ENCODE measurements at places on chromosomes 4 and X.

DNA sequence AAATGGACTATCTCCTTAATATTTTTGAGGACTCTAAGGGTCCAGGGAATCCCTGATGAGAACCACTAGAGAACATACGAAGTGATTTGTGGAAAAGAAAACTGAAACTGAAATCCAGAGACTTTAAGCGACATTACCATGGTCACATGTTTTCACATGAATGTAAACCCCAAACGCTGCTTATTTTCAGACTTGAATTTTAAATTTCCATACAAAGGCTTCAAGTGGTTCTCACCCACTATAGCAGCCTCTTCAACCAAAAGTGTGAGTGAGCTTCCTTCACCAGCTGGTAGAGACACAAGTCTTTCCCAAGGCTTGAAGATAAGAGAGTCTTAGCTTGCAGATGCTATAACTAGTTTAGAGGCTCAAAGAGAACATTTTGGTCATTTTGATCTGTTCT is 232.7 kb downstream of the MGST2 start:
- DNase-seq: no peak

DNA sequence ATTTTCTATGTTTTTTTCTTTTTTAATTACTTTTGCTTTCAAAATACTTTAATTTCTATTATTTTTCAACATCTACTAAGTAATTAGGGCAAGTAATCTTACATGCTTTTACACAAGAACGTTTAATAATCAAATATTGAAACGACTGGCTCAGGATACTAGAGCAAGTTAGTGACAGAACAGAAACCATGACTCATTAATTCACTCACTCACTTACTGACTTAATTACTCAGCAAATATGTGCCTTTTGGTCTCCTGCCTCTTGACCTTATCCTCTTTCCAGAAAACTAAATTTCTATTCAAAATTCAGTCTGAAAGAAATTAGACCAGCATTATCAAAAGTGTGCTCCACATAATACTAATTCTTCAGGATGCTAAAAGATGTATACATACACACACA is 314.9 kb upstream of the TEX13C start:
- no peak for DNase-seq

GRCh38 chr4:105588252-105588651 is 35.8 kb downstream of the ARHGEF38 start:
- no peak for DNase-seq

DNA sequence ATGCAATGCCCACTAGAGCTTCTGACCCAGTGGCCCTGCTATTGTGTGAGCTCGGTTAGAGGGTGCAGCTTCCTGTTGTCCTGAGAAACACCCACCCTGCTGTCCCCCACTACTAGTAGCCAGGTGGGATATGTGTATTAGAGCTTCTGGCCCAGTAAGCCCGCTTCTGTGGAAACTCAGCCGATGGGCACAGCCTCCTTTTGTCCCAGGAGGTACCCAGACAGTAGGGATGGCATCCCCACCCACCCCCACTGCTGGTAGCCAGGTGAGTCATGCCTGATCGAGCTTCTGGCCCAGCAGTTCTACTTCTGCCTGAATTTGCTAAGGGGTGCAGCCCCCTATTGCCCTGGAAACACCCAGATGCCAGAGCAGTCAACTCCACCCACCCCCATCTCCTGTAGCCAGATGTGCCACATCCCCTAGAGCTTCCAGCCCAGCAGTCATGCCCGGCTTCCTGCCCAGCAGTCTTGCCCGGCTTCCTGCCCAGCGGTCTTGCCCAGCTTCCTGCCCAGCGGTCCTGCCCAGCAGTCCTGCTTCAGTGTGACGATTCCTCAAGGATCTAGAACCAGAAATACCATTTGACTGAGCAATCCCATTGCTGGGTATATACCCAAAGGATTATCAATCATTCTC is 162.7 kb upstream of the KLF8 start:
- no peak for DNase-seq

- no peak for DNase-seq
Observed at GRCh38 chr4:3524349-3524748, 7.9 kb downstream of the LRPAP1 start.

DNA sequence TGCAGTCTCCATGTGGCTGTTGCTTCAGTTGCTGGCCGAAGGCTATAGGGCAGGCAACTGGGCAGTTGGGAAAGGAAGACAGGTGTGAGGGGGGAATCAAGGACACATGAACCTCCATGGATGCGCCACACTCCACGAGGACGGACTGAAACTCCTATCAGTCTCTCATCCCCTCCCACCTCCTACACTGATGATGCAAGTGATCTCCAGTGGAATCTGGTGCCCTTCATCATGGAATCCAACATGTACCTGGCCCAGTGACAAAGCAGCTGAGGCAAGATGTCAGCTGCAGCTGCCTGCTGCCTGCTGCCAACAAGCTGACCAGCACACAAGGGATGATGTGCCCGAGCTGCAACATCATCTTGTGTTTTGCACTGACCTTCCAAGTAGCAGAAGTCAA is 26.0 kb upstream of the MGST2 start:
- no peak for DNase-seq

DNA sequence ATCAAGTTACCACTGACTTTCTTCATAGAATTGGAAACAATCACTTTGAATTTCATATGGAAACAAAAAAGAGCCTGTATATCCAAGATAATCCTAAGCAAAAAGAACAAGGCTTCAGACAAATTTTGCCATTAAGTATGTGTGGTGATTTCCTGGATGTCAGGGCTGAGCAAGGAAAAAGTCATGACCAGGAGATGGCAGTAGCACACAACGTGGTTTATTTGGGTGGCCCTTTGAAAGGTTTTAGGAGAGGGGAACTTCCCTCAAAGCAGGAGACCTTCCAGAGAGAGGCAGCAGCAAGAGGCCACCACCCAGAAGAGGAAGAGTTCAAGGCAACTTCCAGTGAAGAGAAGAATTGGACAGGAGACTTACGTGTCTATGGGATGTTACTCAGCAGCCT is 18.1 kb upstream of the ZXDB start:
- no peak for DNase-seq

- DNase-seq: no peak
Observed at GRCh38 chrX:39756086-39756883, 341.5 kb downstream of the BCOR start.

- DNase-seq: no peak
Observed at GRCh38 chrX:50747471-50747900, 66.5 kb downstream of the SHROOM4 start.

DNA sequence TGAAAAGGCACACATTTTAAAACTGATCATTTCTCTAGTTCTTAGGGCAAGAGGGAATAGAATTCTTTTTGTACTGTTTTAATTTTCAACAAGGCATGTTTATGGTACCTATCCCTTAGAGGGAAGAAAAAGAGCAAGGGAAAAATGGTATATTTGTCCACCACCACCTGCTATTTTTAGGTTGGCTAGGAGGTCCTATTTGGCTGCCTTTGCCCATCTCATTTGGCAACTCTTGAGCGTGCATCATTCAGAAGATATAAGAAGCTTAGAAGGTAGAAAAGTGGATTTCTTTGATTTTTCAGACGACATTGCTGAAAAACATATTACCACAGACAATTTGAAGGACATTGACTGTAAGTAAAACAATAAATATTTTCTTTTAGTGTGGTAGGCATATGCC is 69.0 kb downstream of the DCK start:
- DNase-seq: no peak

GRCh38 chr4:36128689-36129088 is 115.6 kb downstream of the ARAP2 start:
- DNase-seq: no peak

GRCh38 chr4:38062088-38062775 is 102.0 kb downstream of the PTTG2 start:
- DNase-seq: no peak

GRCh38 chr4:174089711-174090110 is 193.8 kb downstream of the FBXO8 start:
- no peak for DNase-seq

GRCh38 chr4:71210823-71211222 is 128.0 kb upstream of the SLC4A4 start:
- DNase-seq: no peak

DNA sequence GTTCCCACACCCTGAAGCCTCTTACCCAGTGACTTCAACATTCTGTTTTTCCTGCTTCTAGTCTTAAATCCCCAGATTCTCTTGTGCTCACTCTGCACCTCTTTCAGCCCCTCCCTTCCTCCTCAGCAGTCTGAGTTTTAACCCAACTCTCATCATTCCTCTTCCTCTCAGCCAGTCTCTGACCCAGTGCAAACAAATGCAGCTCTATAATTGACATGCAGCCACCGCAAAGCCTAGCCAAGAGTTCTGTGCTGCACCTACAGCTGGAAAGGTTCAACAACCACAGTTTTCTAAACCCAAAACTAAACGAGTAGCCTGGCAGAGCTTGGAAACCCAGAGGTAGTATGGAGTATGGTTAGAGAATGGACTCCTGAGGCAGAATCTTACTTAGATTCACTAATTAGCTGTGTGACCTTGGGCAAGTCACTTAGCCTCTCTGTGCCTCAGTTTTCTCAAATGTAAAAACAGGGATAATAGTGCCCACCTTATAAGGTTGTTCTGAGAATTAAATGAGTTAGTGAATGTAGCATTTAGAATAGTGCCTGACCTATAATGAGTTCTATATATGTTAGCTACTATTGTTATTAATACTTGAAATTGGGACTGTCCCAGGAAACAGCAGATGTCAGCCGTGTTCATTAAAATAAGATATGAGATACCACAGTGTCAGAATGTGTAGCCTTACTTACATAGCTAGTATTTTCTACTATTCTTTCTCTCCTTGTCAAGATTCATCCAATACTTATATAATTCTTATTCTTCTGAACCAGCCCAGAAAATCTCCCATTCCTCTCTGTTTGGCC is 3.5 kb downstream of the TMEM154 start:
- no peak for DNase-seq

- no peak for DNase-seq
Observed at GRCh38 chrX:49309401-49309981, 6.0 kb downstream of the GAGE10 start.

DNA sequence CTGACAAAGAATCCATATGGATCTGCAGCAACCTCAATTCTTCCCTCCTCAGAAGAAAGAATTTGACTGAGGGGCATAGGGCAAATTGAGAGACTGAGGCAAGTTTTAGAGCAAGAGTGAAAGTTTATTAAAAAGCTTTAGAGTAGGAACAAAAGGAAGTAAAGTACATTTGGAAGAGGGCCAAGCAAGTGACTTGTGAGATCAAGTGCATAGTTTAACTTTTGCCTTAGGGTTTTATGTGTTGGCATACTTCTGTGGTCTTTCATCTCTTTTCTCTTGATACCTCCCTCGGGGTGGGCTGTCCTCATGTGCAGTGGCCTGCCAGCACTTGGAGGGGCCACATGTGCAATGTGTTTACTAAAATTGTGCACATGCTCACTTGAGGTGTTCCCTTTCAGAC is 98.0 kb upstream of the MAGEB16 start:
- no peak for DNase-seq

- DNase-seq: no peak
Observed at GRCh38 chrX:53440621-53441517, 6.7 kb upstream of the HSD17B10 start.

DNA sequence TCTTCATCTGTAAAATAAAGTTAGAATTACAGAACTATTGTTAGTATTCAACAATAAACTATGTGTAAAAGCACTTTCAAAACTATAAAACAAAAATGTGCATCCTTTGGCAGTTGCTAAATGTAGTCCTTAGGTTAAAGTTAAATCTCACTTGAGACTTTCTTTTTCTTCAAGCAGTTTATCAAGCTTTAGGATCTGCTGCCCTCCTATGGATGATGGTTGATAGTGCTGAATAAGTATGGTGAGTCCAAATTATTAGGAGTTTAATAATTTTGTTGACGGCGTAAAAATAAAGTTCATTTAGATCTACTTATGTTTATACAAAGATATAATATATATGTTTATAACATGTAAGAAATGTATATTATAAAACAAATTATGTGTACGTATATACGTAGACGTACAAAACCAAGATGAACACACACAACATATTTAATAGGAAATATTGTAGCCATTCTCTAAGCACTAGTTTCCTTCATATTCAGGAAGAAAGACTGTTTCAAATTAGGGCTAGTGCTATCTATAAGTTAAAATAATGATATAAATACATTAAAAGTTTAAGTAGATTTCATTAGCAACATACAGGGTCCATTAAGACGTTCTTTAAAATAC is 22.3 kb downstream of the UGT2A2 start:
- no peak for DNase-seq

DNA sequence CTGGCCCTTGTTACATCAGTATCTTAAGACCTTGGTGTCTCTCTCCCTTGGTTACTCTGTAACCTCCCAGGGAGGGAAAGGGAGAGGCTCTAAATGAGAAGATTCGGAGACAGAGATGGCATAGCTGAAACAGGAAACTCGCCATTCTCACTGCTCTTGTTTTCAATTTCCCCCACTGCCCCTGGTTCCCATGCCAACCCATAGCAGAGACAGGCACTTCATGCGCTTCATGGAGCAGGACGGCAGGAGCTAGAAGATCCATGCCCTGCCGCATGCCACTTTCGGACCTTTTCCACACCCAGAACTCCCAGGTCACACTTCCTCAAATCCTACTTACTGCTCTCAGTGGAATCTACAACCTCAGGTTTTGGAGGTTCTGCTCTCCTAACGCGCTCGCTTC is 3.1 kb downstream of the ZMYM3 start:
- DNase-seq: no peak

- DNase-seq: no peak
Observed at GRCh38 chr4:80231180-80231579, 33.9 kb downstream of the PRDM8 start.

GRCh38 chr4:43374216-43374751 is 481.8 kb downstream of the GRXCR1 start:
- no peak for DNase-seq

DNA sequence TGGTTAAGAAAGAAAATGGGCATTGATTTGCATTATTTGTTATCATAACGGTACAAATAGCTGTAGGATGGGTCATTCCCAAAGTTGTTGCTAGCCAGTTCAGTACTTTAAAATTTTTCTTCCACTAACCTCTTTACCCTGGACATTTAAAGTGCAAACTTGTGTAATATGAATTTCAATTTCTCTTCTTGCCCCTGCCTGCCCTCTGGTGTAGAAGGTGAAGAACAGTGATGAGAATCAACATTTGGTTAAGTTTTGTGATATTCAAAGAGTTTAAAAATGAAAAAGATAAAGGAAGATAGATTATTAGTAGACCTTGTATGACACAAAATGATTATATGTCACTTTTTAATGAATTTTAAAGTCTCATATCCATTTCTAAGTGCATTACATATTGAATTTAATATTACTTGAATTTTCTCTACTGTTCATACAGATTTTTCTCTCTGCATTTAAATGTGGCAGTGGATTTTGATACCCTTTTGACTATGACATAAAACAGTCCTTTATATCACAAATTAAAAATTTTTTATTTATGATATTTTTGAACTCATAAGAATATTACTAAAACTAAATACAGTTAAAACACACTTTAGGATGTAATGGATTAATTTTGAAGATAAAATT is 337.7 kb downstream of the BMPR1B start:
- DNase-seq: no peak

GRCh38 chr4:113943863-113944262 is 35.6 kb downstream of the ARSJ start:
- no peak for DNase-seq

DNA sequence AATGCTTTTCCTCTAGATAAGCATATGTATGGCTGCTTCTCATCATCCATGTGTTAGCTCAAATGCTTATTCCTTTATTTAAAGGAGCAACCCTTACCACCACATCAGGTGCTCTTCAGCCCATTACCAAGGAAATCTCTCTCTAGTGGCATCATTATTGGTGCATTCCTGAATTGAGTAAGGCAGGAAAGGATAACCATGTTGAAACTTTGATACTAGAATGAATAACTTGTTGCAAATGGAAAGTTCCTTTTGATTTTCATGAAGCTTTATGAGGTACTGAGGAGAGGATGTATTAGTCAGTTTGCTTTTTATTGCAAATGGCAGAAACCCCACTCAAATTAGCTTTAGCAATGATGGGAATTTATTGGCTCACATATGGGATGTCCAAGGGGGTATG is 212.3 kb upstream of the FGF13 start:
- DNase-seq: no peak
